Inflammatory macrophage treated with lipopolysaccharide for 1 hour (primary cell): ENCODE measurements at places on chromosomes 3 and 15.

DNA sequence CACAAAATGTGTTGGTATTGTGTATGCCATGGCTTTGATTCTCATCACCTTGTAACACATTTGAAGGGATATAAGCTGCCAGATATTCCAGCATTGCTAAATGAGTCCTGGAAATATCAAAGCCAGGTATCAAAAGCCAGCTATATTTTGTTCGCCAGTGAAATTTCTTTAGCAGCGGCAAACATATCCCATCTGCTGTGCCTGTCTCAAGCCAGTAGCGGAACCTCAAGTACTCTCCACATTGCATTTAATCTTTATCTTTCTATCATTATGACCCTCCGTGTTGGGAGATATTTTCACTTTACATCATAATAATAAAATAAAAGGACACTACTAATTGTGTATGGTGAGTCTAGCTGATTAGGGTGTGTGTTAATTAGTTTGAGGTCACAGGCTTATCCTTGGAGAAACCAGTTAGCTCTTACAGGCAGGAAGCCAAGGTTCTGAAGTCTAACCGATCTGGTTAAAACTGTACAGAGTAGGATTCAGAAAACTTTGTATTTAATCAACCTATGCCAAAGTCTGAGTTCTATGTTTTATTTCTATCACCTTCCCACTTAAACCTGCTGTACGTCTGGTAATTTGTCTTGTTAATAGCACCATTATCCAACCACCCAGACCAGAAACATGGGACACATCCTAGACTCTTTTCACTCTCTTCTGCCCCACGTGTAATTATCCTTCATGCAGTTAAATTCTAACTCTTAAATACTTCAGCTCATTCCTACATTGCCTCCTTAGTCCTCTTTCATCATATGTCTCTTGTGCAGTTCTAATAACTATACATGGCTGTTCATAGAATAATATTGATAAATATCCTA is 14.5 kb downstream of the TIPARP start:
- DNase-seq: no peak

DNA sequence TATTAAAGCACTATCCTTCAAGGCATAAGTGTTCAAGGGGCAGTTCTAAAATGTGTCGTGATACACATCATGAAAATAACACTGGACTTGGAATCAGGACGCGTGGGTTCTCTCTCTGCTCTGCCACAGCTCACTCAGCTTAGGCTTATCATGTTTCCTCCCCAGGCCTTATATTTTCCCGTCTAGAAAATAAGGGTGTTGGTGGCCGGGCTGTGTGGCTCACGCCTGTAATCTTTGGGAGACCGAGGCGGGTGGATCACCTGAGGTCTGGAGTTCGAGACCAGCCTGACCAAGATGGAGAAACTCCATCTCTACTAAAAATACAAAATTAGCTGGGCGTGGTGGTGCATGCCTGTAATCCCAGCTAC is 223.0 kb downstream of the OPA1 start:
- no peak for DNase-seq

GRCh38 chr3:66014651-66015050 is 24.1 kb downstream of the MAGI1 start:
- no peak for DNase-seq

DNA sequence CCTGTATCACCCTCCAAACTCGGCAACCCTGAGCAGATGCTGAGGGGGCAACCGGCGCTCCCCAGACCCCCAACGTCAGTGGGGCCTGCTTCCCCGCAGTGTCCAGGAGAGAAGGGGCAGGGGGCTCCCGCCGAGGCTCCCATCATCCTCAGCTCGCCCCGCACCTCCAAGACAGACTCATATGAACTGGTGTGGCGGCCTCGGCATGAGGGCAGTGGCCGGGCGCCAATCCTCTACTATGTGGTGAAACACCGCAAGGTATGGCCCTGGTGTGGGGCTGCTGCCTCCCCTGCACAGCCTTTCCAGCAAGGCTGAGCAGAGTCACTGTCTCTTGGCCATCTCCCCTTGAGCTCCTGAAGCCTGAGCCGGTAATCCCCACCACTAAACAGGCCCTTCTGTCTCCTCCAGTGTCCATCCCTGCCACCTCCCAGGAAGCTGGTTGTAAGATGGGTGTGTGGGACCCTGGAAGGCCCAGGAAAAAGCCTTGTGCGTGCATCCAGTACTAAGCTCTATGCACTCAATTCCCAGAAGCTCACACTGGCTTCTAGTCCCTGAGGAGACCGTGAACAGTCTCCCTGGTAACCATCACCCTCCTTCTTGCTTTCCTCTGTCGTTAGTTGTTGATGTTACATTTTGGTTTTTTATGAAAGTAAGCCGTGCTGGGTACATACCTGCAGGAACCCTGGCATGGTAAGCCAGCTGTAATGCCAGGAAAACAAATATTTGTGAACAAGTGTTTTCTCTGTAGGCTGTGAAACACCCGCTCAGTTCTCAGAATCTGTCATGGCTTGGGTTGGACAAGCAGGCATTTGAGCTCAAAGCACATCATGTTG is 63.3 kb downstream of the BOC start:
- DNase-seq: no peak

DNA sequence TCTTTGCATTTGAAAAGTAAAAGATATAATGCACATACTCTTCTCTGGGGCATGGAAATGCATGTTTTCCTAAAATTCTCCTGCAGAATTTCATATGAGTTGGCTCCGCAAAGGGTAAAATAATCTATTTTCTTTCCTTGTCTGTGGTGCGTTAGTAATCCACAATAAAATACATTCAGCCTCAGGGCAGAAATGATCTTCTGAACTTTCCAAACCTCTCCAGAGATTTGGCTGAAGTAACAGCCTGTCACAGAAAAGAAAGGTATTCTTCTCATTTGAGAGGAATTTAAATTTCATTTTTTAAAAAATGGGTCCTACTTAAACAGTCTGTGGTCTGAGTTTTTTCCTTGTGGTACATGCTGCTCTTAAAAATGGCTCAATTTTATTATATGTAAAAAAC is 182.7 kb upstream of the DCBLD2 start:
- no peak for DNase-seq

GRCh38 chr3:114127517-114127916 is 51.3 kb downstream of the DRD3 start:
- no peak for DNase-seq

DNA sequence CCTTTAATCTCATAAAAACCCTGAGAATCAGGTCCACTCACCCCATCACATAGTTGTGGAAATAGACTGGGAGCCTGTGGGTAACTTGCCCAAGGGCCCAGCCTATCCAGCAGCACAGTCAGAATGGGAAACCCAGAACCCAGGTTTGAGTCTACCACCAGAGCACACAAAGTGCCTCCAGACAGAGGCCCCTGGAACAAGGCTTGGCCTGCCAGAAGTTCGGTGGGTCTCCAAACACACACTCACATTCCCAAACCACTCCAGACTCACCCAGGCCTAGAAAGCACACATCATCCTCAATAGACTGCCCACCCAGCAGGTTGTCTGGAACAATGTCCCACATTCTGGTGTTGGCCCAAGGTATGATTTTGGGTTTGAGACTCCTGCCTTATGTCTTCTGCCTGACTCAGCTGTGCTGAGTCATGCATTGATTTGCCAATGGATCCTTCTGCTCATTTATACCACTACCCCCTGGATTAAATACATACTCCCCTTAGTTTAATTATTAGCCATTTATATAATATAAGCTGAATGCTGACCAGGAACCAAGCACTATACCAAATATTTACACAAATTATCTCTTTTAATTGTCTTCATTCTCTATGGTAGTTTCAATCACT is 4.5 kb downstream of the SLC12A8 start:
- no peak for DNase-seq

DNA sequence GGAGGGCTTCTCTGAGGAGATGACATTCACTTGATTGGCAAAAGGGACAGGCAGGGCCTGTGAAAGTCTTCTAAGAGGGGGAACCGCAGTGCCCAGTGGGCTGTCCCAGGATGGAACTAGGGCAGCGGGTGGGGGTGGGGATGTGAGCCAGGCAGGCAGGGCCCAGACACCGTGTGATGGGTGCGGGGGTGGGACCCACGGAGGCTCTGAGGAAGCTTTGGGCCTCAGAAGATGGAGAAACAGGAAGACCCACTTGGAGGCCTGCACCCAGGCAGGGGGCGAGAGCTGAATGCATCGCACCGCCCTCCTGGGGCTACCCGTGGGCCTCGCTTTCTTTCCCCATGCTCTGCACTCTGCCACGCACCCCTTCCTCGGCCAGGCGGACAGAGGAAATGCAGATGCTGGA is 32.9 kb upstream of the ACAD9 start:
- peak; percentile 82 for DNase-seq

DNA sequence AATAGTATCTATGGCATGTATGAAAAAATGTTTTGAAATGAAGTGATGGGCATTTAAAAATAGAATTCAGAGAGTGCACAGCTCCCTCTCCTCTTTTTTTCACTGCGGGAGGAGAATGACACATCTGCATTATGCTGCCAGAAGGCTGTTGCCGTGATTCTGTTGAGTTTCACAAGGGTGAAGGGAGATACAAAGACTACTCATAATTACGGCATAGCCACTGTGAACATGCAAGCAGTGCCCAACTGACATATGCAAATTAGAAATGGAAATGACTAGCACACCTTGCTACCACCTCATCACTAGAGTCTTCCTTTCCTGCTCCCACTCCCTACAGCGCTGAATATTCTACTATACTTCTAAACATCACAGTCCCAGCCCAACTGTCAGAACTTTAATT is 20.1 kb downstream of the IFT57 start:
- no peak for DNase-seq

- no peak for DNase-seq
These were observed 244.0 kb upstream of the THBS1 start for GRCh38 chr15:39336926-39337325.

- no peak for DNase-seq
These were observed 124.5 kb downstream of the MAGI1 start for GRCh38 chr3:65914032-65914739.
